ENCODE measurements at places on chromosomes 11 and 22.

- no peak for DNase-seq
Observed at GRCh38 chr11:128434818-128435217, 152.5 kb downstream of the ETS1 start.

DNA sequence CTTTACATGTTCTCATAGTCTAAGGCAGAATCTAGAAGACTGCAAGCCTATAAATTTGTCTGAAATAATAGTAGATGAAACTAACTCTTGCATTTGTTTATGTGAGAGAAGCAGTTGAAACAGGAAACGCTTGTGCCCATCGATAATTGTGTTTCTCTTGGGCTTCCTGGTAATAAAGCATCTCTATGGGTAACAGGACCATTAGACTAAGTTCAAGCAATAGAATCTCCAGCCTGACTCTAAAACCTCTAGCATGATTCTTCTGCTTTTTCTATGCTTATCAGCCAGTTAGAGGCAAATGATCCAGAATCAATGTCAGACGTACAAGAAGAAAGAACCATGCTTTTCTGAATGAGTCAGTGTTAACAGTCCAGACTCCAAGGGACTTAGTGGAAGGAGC, 1734.4 kb downstream of the LRRC4C start:
- no peak for DNase-seq

- no peak for DNase-seq
Observed at GRCh38 chr11:85756401-85757200, 54.3 kb downstream of the SYTL2 start.

DNA sequence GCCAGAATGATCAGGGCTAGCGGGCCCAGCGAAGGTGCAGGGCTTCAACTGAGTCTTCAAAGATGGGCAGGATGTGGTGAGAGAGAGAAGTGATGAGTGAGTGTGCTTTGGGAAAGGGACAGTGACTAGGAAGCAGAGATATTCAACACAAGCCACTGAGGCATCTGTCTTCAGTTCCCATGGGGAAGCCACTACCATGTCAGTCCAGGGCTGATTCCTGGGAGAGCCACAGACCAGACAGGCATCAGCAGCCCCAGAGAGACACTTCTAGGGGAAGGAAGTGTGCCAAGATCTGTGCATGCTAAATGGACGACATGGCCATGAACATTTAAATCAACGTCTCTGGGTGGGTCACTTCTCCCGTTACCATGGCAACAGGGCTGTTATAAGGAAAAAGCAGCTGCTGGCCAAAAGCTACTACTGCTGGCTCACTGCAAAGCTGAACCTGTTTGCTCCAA, 28.5 kb downstream of the P4HA3 start:
- no peak for DNase-seq

DNA sequence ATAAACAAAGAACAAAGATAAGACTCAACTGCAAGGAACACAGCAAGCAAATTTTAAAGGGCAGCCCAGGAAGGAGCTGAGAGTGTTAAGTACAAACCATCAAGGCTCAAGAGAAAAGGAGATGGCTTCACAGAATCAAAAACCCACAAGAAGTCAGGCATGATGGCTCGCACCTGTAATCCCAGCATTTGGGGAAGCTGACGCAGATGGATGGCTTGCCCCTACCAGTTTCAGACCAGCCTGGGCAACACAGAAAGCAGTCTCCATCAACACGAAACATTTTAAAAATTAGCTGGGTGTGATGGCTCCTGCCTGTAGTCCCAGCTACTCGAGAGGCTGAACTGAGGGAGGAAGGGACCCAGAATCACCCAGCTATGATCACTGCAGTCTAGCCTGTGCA, 32.6 kb downstream of the MAPK1 start:
- DNase-seq, result no peak

DNA sequence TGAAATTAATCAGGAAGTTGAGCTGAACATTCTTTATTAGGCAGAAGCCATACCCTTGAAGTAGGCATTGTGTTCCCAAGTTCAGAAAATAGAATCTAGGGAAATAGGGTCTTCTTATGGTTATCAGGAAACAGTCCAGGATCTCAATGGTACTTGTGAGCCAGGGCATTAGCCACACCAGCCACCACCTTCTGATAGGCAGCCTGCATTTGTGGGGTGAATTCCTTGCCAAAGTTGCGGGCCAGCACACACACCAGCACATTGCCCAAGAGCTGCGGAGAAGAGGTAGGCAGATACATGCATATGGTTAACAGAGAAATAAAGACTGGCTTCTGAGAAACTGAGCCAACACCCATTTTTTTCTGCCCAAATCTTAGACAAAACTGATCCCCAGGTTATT, 1.5 kb downstream of the HBD start:
- no peak for DNase-seq

DNA sequence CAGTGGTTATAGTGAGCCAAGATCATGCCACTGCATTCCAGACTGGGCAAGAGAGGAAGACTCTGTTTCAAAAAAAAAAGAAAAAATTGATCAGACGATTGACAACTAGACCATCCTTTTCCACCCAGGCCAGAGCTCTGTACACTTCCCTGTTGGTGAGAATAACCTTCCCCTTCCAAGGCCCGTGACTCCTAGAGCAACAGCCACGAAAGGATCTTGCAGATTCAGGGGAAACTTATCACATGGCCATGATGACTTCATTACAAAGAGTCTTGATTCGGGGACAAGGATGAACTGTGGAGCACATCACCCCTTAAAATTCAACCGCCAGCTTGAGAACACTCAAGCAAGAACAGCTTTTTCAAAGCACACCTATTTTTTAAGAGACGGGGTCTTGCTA, 10.3 kb downstream of the CD5 start:
- no peak for DNase-seq
